Progenitor cell of endocrine pancreas (in vitro differentiated cells): ENCODE measurements at places on chromosomes 16 and 17.
A peak's percentile ranks its signal among the peaks of the same experiment; 100 is the strongest.

DNA sequence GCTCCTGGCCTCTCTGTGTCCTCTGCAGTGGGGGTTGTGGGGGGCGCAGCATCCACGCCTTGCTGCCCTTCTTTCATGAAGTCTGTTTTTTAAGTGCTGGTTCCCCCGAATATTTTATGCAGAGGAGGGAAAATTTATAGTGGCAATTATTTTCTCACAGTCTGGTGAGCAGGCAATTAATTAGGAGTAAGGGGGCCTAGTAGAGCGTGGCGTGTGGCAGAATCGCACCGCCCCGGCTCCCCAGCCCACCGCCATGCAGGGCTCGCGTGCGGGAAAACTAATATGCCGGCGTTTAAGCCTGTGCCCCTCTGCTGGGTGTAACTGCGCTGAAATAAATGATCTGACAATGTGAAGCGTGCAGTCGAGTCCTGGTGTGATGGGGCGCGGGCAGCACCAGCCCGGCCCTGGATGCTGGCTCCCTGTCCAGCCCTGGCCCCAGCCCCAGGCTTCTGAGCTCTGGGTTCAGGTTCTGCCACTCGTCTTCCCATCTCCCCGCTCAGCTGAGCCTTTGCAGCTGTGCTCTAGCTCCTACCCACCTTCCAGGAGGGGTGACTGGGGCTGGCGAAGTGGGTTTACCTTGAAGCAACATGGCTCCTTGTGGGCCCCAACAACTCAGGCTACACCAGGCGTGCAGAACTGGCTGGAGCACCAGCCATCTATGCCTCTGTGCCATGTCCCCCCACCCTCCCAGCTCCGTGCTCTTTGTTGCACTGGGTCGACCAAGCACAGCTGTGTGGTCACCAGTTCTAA is 13.8 kb downstream of the ENGASE start:
- no peaks in the 10 kb centered on the region for H3K36me3 ChIP-seq
- DNase-seq: no peak
- H3K27ac ChIP-seq: no peak overlapping the region
- H3K4me3 ChIP-seq: no peak overlapping the region
- no peaks in the 10 kb centered on the region for H3K4me1 ChIP-seq

DNA sequence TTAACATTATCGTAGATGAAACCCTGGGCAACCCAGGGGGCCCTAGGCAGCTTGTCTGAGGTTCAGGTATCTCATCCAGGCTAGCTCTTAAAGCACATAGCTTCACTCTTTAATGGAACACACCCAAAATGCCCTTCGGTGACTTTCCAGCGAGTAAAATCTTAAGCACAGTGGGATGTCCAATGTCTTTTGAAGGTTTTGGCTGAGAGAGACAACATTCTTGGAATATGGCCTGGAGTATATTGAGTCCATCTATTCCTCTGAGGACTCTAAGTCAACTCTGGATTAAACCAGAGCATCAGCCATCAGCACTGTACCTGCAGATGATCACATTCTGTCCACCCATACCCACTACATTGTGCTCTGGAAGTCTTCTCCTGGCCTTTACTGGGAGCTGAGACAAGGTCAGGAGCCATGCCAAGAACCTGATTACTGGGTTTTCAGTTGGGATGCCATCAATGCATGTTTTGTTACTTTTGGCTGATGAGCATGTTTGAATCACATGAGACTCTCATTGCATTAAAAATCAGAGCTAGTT is 63.4 kb upstream of the CDH11 start:
- H3K36me3 ChIP-seq: no peaks in the 10 kb centered on the region
- no peak overlapping the region for H3K27ac ChIP-seq
- H3K27me3 ChIP-seq: no peaks in the 10 kb centered on the region
- no peak for DNase-seq
- H3K4me3 ChIP-seq: no peak overlapping the region

- H3K27ac ChIP-seq: no peak overlapping the region
- H3K4me1 ChIP-seq: peaks cover 22% of the 10 kb centered on the region
- H3K4me3 ChIP-seq: no peak overlapping the region
Observed at GRCh38 chr16:80466024-80466987, 74.5 kb upstream of the DYNLRB2 start.

- no peaks in the 10 kb centered on the region for H3K4me1 ChIP-seq
- no peaks in the 10 kb centered on the region for H3K27me3 ChIP-seq
- no peak overlapping the region for H3K27ac ChIP-seq
Observed at GRCh38 chr16:2586241-2586640, 48.4 kb downstream of the PDPK1 start.

DNA sequence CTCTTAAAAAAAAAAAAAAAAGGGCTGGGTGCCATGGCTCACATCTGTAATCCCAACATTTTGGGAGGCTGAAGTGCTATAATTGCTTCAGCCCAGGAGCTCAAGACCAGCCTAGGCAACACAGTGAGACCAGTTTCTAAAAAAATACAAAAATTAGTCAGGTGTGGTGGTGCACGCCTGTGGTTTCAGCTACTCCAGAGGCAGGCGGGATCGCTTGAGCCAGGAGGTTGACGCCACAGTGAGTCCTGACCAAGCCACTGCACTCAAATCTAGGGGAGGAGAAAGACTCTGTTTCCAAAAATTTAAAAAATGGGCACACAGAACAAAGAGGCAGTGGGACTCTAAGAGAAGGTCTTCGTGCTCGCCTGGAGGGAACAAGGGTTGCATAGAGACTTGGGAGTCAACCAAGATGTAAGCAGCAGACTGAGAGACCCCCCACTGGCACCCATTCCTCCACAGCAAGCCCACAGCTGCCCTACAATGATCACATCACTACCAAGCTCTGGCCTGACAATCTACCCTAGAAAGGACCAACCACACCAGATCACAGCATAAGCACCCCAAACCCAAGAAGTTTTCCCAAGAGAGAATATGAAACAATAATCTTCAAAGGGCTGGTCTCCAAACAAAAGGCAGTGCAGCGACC is 121.6 kb downstream of the ANKRD11 start:
- no peak overlapping the region for H3K4me3 ChIP-seq
- H3K27me3 ChIP-seq: no peaks in the 10 kb centered on the region
- no peaks in the 10 kb centered on the region for H3K36me3 ChIP-seq
- H3K27ac ChIP-seq: peak overlapping the region; percentile 8
- no peak for DNase-seq

GRCh38 chr17:80901319-80901718 is 90.3 kb upstream of the CHMP6 start:
- H3K36me3 ChIP-seq: peaks cover 8% of the 10 kb centered on the region
- no peak for DNase-seq

DNA sequence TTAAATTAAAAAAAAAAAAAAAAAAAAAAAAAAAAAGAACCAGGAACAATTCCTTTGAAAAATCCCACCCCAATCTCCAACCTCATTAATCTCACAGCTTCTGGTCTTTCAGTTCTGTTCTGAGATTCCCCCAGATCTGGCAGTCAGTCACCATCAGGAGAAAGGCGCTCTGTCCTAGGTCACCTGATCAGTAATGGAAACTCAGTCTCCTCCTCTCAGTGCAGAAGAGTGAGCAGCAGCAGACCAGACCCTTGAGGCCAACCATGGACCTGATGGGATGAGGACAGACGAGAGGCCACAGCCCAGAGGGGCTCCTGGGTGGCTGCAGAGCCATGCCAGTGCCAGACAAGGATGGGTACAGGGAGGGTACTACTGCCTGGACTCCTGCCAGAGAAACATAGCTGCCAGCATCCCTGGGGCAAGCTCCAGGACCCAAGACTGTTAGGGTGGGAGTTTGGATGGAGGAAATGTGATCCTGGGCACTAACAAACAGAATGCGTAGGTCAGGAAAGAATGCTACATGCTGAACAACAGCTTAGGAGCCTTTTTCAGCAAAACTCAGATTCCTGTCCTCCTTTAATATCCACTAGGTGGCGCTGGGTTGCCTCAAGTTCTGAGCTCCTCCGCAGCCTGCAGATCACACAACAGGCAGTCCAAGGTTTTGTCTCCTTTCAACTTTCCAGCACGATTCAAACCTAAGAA is 28.7 kb downstream of the MPG start:
- peaks cover 2% of the 10 kb centered on the region for H3K4me1 ChIP-seq
- no peaks in the 10 kb centered on the region for H3K27me3 ChIP-seq
- H3K27ac ChIP-seq: no peak overlapping the region
- H3K4me3 ChIP-seq: no peak overlapping the region
- no peak for DNase-seq
- peaks cover 8% of the 10 kb centered on the region for H3K36me3 ChIP-seq

DNA sequence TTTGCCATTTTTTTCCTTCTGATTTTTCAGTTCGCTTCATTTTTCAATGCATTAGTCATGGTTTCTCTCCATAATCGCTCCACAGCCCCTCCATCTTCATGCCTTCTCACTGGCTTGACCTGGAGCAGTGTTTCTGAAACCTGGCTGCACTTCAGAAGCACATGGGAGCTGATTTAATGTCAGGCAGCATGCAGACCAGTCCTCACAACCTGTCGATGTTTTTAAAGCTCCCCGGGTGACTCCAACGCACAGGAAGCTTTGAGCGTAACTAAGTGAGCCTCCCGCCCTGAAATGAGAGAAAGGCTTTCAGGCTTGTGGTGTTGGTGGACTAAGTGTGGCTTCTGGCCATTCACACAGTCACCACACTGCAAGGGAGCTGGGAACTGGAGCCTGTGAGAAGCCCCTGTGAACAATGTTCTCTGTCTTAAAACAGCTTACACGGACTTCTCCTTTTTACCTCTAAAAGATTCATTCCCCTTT is 16.8 kb upstream of the DRG2 start:
- no peak overlapping the region for H3K4me3 ChIP-seq
- no peak for DNase-seq
- H3K27ac ChIP-seq: no peak overlapping the region
- H3K36me3 ChIP-seq: no peaks in the 10 kb centered on the region
- H3K4me1 ChIP-seq: peaks cover 2% of the 10 kb centered on the region
- peaks cover 6% of the 10 kb centered on the region for H3K27me3 ChIP-seq

DNA sequence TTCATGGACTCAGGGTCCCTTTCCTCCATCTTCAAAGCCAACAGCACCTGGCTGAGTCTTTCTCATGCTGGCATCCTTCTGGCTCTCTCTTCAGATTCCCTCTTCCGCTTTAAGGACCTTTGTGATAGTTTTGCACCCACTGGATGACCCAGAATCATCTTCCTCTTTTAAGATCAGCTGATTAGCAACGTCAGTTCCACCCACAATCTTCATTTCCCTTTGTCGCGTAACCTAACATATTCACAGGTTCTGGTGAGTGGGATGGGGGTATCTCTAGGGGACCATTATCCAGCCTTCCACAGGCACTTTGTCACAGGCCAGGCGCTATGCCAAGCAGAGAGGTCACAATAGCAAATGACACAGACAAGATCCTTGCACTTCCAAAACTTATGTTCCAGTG is 593.8 kb downstream of the MAF start:
- H3K36me3 ChIP-seq: no peaks in the 10 kb centered on the region
- H3K27me3 ChIP-seq: peaks cover 3% of the 10 kb centered on the region
- no peak for DNase-seq
- peaks cover 1% of the 10 kb centered on the region for H3K4me1 ChIP-seq
- no peak overlapping the region for H3K4me3 ChIP-seq

- peaks cover 9% of the 10 kb centered on the region for H3K27me3 ChIP-seq
- H3K4me1 ChIP-seq: peaks cover 4% of the 10 kb centered on the region
- H3K27ac ChIP-seq: no peak overlapping the region
- H3K4me3 ChIP-seq: no peak overlapping the region
Observed at GRCh38 chr16:84380405-84380804, 12.1 kb downstream of the ATP2C2 start.

GRCh38 chr17:17691468-17692263 is 10.4 kb downstream of the RAI1 start:
- no peaks in the 10 kb centered on the region for H3K27me3 ChIP-seq
- H3K27ac ChIP-seq: peak overlapping the region; percentile 88
- peaks cover 61% of the 10 kb centered on the region for H3K4me1 ChIP-seq
- no peak for DNase-seq
- H3K36me3 ChIP-seq: peaks cover 2% of the 10 kb centered on the region

DNA sequence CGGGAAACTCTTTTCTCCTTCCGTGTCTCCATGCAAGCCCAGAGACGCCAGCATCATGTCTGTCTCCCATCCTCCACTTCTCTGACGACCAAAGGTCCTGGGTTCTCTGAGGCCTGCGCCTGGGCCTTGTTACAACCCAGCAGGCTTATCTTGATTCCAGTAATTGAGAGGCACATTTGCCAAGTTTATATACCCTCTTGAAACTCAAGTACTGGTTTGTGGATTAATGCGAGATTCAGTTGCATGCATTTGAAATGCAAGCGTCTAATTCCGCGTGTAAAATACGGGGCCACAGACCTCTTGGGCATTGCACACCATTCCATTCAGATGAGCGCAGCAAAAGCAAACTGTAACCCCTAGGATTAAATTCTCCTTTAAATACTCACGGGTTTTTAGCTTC is 28.7 kb upstream of the CRISPLD2 start:
- DNase-seq: no peak
- H3K4me1 ChIP-seq: no peaks in the 10 kb centered on the region
- no peak overlapping the region for H3K27ac ChIP-seq
- no peak overlapping the region for H3K4me3 ChIP-seq
- H3K36me3 ChIP-seq: no peaks in the 10 kb centered on the region
- no peaks in the 10 kb centered on the region for H3K27me3 ChIP-seq

GRCh38 chr17:2433696-2434095 is 32.8 kb upstream of the MNT start:
- peaks cover 30% of the 10 kb centered on the region for H3K36me3 ChIP-seq
- no peaks in the 10 kb centered on the region for H3K27me3 ChIP-seq
- no peak for DNase-seq
- H3K4me1 ChIP-seq: peaks cover 18% of the 10 kb centered on the region
- no peak overlapping the region for H3K4me3 ChIP-seq
